ENCODE measurements at places on chromosomes 1 and 21.

GRCh38 chr21:22355949-22356348, 1357.7 kb downstream of the NCAM2 start:
- no peak for DNase-seq

GRCh38 chr1:67683316-67683715, 1.7 kb upstream of the GADD45A start:
- DNase-seq, result no peak

GRCh38 chr21:46171585-46171984, 12.7 kb downstream of the SPATC1L start:
- no peak for DNase-seq

- no peak for DNase-seq
These were observed 12.3 kb downstream of the TAL1 start for GRCh38 chr1:47219590-47220220.

DNA sequence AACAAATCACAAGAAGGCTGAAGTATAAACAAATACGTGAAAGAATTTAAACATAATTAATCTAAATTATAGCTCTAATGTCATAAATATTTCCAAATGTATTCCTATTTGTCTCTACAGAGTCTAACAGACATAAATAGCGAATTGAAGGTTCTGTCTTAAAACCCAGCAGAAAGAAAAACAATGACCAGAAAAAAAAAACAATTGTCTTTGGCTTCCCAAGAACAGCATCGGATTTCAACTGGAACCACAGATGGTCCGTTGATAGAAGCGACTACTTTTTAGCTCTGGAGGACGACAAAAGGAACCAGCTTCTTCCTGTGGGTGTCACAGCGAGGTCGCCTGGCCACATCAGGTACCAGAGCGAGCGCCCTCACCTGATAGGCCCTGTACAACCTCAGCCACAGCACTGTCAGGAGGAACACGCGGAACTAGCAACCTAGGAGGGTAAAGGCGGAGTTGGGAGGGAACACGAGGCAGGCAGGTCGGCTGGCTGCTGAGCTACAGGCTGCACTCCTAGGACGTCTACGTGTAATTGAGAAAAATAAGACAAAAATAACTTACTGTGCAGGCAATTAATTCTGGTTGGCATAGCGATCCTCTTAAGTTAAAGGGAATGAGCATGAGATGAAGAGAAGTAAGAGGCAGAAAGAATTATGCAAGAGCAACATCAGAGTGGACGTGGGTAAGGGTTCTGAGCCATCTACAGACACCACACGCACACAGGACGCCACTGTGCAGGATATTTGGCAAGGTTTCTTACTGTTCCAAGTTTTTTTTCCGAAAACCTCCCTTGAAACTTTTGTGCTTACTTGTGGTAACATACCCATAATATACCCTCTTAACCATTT, 16.7 kb upstream of the PRDM15 start:
- DNase-seq, result no peak

DNA sequence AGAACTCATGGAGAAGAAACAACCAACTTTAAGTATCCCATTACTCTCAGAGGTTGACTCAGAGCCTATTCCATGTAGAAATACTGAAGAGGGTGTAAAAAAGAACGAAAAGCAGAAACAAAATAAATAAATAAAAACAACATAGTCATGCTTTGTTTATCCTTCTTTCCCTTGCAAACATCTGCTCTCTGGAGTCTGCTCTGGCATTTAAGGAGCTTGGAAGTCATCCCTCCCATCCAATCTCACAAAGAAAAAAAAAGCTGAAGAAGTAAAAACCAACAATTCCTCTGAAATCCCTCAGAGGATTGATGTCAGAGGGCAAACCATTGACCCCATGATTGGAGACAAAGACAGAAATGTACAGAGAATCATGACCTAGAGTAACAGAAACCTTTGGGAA, 302.6 kb upstream of the GREM2 start:
- no peak for DNase-seq

DNA sequence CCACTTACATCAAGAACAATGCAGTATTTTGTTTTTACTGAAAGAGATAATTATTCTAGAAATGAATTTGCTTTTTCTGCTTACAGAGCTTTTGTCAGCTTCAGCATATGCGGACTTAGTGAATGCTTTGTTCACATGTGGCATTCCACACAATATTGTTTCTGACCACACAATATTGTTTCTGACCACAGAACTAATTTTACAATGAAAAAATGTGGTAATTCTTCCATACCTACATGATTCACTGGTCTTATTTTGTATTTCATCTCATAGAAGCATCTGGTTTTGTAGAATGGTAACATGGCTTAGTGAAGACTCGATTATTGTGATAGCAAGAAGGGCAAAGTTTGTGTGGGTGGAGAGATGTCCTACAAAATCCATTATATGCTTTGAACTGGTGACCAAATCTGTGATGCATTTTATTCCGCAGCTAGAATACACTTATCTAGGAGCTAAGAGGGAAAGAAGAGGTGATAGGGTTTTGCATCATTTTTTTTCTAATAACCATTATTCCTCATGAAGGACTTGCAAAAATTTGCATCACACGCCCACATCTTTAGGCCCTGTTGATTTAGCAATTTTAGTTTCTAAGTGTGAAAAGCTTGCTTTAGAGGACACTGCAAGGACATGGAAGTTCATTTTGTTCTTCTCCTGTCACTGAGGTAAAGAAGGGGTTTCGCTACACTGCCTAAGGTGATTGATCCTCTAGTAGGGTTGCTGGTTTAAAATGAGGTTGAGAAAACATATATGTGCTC, 75.3 kb downstream of the HLX start:
- no peak for DNase-seq

GRCh38 chr1:94067196-94067595, 53.8 kb downstream of the ABCA4 start:
- DNase-seq, result no peak

DNA sequence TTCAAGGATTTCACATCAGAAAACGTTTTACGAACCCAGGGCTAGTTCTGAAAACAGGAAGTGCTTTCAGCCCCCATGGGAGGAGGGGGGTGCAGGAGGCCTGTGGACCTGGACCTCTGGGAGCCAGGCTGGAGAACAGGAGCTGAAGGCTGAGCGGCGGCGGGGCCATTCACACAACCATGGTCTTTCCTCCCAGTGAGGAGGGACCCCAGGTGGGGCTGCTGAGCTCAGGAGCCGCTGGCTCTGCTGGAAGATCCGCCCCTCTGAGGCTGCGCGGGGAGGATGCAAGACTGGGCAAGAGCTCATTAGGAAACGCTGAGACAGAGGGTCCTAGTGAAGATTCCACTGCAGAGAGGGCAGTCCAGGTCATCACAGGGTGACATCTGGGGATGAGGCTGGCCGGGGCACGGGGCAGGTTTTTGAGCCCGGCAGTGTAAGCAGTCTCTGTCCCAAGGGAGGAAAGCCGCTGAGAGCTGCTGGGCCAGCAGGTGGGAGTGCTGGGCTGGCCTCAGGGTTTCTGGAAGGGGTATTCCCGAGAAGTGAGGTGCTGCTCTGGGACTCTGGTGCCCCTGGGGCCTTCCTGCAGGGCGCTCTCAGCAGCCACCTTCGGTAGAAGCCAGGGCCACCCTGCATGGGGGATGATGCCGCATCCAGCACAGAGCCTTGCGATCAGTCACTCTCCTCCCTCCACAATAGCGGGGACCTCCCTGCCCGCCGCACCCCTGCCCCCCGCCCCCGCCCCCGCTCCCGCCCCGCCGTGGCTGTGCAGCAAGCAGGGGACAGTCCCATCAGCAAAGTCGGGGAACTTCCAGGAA, 7.5 kb downstream of the MX2 start:
- DNase-seq, result peak; percentile 24

DNA sequence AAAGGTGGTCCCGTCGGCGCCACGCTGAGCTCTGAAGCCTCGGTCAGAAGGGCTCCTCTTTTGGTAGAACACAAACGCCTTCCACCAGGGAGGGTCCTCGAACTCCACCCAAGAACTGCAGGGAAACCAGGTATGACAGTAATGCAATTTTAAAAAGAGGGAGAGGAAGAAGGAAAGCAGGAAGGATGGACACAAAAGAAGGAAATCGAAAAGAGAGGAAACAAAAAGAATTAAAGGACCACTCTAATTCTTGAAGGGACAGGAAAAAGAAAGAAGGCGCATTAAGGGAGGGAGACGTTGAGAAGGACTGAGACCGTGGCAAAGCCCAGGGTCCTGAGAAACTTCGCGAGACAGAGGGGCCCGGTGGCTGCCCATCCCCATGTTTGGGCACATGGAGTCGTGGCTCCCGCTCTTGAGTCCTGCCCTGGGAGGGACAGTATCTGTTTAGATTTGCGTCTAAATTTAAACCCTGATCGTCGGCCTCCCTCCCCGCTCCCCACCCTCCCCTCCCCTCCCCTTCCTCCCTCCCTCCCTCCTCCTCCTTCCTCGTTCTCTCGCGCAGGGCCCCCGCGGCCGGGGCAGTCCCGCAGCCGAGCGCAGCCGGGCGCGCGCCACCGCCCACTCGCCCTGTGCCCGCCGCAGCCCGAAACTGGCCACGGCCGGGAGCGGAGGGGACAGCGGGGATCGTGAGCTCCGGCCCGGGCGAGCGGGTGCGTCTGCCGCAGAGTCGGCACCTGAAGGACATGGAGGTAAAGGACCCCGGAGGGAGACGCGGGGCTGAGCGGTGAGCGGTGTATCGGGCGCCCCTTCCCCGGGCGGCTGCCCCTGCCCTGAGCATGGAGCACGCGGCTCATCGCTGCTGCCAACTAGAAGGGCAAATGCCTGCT, at the start of gene RCSD1:
TSS of gene RCSD1 (plus strand) at position 552 of the 887 bp plus-strand sequence. CDS start at position 744, 192 bp downstream.
- peak; percentile 26 for DNase-seq

- no peak for DNase-seq
These were observed 61.4 kb upstream of the CNN3 start for GRCh38 chr1:94988356-94988755.

Measured in T follicular helper cell (primary cell).